ENCODE measurements at places on chromosomes 1 and 21.
A peak's percentile ranks its signal among the peaks of the same experiment; 100 is the strongest.

- DNase-seq = no peak
These were observed 57.6 kb upstream of the IFNLR1 start for GRCh38 chr1:24244519-24245268.

- no peak for DNase-seq
These were observed 173.6 kb upstream of the SGIP1 start for GRCh38 chr1:66360285-66360724.

DNA sequence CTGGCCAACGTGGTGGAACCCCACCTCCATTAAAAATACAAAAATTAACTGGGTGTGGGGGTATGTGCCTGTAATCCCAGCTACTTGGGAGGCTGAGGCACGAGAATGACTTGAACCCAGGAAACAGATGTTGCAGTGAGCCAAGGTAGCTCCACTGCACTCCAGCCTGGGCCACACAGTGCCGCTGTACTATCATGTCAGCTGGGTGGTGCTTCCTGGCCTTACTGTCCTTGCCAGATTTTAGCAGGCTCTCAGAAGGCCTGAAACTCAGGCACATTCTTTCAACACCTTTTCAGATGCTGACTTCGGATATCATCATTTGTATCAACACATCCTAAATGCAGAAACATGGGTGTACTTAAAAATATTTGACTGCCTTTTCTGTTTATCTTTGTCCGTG, 31.6 kb upstream of the NBL1 start:
- DNase-seq = no peak

GRCh38 chr1:232676307-232676706, 46.4 kb upstream of the SIPA1L2 start:
- DNase-seq = no peak

DNA sequence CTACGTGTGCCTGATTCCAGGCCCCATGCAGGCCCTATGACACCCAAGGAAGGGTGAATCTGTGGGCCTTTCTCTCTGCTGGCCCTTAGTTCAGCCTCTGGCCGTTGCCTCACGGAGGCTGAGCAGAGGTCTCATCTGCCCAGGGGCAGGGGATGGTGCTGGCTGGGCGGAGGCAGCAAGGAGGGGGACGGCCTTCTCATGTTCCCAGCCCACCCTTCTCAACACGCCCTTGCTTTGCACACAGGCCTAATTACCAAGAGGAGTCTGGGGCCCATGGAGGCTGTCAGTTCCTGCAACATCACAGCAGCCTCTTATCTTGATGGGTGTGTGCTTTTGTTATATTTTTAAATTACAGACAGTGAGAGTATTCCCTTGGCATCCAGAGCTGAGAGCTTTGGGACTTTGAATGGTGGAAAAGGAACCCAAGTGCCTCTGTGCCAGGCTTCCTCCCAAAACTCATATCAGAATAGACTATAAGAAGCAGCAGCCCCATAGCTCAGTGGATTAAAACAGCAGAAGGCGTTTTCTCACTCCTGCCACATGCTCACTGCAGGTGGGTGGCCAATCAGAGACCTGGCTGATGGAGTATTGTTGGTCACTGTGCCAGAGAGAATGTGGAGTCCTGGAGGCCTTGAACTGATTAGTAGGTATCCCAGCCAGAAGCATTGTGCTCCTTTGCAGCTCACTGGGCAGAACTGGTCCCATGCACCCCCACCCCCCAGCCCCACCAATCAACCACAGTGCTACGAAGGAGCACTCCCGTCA, 164.9 kb downstream of the CAMTA1 start:
- no peak for DNase-seq

- no peak for DNase-seq
These were observed 85.6 kb downstream of the FAM78B start for GRCh38 chr1:166080967-166081870.

DNA sequence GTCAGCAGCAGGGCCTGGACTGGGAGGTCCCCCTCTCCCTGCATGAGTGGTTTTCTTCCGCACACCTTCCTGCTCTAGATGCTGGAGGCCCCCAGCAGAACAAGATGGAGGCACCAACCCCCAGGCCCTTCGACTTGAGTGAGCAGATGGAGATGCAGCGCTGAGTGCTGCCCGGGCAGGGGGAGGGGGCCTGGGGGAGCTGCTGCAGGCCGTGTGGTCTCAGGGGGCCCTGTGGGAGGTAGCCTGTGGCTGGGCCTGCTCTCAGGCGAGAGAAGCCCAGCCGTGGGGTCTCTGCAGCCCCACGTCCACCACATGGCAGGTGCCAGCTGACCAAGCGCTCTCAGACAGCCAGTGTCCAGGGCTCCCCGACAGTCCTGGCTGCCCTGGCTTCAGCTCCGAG, 1.2 kb upstream of the FAAP20 start:
- no peak for DNase-seq

DNA sequence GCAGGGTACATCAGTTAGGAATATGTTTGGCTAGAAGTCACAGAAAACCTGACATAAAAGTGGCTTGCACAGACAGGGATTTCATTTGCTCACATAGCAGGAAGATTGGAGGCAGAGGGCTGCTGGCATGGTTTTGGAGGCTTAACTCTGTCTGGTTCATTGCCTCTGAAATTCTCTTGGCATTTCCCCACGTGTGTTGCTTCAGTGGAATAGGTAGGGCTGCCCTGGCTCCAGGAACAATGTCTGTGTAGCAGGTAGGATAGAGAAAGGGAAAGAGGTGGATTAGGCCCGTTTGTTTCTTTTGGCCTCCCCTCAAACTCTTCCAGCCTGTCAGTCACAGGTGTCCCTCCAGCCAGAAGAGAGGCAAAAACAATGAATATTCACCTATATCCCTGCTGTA, 20.5 kb upstream of the SIPA1L2 start:
- no peak for DNase-seq

DNA sequence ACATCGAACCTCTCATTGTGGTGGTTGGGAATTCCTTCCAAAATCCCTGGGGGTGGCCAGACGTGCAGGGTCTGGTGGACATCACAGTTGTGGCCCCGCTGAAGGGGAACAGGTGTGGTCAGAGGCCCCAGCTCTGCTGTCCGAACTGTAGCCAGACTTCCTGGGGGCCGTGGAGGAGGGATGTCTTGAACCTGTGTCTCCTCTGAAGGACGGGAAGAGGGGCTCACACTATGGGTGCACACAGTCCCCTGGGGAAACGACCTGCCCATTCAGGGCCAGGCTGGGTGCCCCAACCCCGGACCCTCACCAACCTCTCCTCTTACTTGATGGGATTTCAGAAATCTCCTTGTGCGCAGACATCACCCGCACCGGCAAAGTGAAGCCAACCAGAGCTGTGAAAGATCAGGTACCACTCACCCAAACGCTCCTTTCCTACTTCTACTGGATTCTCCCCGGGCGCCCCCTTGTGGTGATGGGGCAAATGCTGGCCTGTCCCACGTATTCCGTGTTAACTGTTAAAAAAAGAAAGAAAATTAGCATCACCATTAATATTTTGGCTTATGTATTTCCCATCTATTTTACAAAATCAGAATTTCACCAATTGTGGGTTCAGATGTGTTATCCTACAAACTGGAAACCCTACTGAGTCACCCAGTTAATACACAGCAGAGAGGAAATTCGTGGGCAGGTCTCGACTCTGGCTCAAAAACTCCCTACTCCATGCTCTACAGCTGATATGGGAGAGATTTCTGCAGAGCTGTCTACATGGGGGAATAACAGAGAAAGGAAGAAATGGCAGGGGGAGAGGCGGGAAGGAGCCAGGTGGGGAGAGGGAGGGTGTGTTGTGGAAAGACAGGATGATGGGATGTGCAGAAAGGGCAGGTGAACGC, 28.1 kb downstream of the PADI4 start:
- DNase-seq = peak; percentile 85

- DNase-seq = peak; percentile 28
These were observed 1.8 kb downstream of the KRTAP10-1 start for GRCh38 chr21:44537930-44538911.

DNA sequence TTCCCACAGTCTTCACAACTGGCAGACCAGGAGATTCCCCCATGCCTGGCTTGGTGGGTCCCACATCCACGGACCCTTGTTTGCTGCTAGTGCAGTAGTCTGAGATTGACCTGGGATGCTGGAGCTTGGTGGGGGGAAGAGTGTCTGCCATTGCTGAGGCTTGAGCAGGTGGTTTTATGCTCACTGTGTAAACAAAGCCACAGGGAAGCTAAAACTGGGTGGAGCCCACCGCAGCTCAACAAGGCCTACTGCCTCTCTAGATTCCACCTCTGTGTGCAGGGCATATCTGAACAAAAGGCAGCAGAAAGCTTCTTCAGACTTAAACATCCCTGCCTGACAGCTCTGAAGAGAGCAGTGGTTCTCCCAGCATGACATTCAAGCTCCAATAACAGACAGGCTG, 177.3 kb upstream of the ETV3 start:
- DNase-seq = no peak

DNA sequence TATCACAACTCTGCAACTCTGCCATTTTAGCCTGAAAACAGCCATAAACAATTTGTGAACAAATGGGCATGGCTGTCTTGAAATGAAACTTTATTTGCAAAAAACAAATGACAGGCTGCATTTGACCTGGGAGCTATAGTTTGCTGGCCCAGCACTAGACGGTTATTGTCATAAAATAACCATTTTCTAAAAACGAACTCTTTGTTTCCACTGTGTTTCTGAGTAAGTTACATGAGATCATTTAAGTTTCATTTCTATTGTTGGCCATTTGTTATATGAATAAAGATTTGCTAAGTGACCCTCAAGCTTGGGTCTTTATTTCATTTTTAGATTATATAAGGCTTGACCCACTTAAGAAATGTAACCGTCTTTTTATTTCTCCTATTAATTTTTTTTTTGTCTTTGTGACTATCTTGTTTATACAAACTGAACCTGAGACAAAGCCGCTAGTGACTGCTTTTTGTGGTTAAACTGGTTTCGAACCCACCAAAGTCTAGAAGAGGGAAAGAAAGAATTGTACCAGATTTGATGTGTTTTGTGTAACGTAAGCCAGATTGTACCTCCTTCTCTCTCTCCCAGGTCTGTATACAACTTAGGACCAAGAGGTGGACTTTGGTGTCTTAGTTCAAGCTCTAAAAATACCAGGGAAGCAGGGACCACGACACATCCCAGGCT, 12.9 kb upstream of the KCNJ15 start:
- DNase-seq = no peak

DNA sequence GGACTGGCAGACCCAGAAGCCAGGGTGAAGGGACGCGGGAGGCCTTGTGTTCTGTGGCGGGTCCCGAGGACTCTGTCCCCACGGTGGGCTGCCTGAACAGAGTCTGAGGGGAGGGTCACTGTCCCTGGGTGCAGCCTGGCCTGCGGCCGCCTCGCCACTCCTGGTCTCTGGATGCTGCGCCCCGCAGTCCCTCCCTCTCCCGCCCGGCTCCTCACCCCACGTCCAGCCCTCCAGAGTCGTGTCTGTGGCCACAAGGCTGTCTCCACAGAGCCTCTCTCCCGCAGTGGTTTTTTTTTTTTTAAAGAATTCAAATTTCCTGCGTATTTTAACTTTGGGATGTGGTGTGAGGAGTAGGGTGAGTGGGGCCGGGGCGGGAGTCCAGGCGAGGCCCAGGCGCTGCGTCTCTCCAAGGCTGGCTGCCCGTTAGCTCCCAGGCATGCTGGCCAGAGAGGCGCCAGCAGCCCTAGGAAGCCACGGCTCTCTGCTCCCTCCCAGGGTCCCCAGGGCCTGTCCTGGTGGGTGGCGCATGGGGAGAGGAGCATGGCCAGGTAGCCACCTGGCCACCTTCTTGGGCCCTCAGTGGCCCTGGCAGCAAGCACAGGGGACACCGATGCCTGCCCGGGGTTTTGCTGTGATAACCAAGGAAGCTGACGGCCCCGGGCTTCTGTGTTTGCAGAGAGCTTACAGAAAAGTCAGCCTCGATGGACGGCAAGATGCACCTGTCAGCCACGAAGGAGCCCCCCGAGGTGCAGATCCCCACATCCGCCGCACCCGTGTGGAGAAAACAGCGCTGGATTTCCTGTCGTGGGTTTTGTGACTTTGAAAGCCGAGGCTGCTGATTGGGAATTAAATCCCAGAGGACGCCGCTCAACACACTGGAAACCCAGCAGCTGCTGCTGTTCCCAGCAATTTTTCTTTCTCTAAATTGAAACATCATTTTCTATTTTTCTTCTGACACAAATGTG, 72.8 kb downstream of the MORN1 start:
- DNase-seq = no peak

- no peak for DNase-seq
These were observed 6.6 kb upstream of the MEGF6 start for GRCh38 chr1:3617806-3618345.

DNA sequence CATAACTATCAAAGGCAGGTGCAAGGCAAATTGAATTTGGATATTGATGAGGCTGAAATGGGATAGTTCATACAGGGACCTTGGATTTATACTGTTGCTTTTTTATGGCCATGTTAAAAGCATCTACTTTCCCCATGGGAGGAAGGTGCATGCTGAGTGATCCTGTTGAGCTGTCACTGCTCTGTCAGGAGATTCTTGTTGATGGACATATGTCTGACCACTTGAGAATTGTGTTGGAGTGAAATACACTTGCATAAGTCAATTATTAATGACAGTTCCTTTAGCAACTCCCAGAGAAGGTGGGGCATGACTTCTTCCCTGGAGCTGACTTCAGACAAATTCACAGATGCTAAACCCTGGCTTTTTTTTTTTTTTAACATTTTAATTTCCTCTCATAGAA, 58.4 kb upstream of the DYNLT5 start:
- DNase-seq = no peak

GRCh38 chr1:82225421-82226185, 424.9 kb downstream of the ADGRL2 start:
- no peak for DNase-seq

GRCh38 chr21:46569081-46569480, 35.8 kb downstream of the S100B start:
- DNase-seq = no peak

- DNase-seq = no peak
These were observed 179.5 kb downstream of the GALNT2 start for GRCh38 chr1:230246551-230246950.

DNA sequence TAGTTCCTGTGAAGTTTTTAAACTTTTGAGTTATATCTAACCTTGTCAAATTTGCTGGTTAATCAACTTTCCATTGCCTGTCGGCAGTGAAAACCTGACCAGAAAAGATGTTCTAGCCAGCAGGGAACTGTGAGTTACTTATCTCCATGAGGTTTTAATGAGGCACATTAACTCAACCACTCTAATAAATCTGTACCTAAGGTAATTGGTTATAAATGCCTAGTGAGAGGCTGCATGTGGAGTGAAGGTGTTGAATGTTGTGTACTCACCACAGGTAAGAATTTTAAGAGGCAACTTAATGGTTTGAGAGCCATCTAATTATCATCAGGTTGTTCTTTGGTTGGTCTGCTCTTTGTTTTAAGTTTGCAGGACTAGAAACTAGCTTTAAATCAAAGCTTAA, 138.4 kb upstream of the LHX8 start:
- DNase-seq = no peak

DNA sequence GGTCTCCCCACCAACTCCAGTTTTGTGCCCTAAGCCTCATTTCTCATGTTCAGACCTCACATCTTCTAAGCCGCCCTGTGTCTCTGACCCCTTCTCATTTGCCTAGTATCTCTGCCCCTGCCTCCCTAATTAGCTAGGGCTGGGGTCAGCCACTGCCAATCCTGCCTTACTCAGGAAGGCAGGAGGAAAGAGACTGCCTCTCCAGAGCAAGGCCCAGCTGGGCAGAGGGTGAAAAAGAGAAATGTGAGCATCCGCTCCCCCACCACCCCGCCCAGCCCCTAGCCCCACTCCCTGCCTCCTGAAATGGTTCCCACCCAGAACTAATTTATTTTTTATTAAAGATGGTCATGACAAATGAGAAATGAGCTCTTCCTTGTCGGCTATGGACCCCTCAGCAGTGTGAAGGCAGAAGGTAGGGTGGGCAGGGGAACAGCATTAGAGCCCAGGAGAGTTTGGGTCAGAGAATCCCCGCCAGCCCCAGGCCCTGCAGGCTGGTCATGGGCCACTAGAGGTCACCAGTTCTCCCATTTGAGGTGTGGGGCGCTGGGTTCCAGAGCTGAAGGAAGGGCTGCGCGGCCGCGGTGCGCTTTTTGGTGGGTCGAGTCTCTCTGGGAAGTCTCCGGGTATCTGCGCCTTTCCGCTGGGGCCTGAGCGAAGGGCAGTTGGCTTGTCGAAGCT, 11.5 kb downstream of the ADAMTSL4 start:
- peak; percentile 93 for DNase-seq

Measured in activated CD8-positive, alpha-beta memory T cell treated with anti-CD3 and anti-CD28 coated beads for 24 hours (primary cell).